ENCODE measurements at places on chromosomes 6 and 20.

DNA sequence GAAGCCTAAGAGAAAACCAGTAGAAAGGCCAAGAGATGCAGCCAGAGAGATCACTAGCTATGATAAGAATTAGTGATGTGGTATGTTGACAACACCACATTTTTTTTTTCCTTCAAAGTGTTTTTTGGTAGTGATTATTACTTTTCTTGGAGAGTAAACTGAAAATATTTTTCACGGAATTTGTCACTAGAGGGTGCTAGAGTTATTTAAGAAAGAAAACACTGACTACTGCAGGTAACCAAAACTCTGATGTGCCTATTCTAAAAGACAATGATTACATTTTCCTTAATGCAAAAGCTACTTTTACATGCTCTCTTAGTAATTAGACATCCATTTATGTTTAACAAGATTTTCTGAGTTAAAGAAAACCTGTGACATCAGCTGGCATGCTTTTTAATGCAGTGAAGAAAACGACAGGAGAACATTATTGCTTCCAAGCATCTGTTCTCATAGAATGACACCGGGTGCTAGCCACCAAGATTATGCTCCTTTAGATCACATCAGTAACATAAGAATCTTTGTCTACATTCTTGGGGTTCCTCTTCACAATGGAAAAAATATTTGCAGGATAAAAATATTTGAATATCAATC is 28.8 kb downstream of the RWDD2A start:
- peak; percentile 67 for DNase-seq

- DNase-seq, result no peak
Observed at GRCh38 chr6:87487555-87487954, 14.8 kb downstream of the SLC35A1 start.

- no peak for DNase-seq
Observed at GRCh38 chr6:44311304-44311703, 1.8 kb downstream of the AARS2 start.

GRCh38 chr6:107330168-107330567 is 129.2 kb downstream of the PDSS2 start:
- no peak for DNase-seq

DNA sequence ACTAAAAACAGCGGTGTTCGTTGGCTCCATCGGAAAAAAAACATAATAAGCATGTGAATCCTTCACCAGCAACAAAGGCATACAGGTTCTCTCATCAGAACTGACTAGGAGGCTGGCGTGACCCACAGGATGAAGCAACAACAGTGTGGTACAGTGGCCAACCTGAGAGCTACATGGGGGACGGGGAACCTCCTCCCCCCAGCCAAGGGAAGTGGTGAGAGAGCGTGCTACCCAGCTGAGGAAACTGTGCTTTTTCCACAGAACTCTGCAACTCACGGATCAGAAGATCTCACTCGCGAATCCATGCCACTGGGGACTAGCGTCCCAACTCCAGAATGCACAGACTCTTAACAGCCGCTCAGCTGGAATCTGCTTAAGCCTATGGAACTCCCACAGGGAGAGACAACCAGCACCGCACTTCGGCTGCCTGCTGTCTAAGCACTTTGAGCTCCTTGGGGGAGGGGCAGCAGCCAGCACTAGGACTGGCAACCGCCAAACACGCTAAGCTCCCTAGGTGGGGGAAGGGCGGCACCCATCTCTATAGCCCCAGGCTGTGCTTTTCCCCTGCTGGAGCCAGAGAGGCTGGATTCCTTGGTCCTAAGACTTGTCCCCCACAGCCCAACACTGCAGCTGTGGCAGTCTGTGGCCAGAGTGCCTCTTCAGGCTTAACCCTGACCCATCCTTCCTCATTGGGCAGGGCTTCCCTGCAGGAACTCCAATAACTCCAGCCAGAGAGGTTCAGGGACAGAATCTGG is 538.3 kb upstream of the BTBD3 start:
- DNase-seq, result peak; percentile 47

- DNase-seq, result no peak
Observed at GRCh38 chr6:148842296-148843019, 95.6 kb downstream of the UST start.

DNA sequence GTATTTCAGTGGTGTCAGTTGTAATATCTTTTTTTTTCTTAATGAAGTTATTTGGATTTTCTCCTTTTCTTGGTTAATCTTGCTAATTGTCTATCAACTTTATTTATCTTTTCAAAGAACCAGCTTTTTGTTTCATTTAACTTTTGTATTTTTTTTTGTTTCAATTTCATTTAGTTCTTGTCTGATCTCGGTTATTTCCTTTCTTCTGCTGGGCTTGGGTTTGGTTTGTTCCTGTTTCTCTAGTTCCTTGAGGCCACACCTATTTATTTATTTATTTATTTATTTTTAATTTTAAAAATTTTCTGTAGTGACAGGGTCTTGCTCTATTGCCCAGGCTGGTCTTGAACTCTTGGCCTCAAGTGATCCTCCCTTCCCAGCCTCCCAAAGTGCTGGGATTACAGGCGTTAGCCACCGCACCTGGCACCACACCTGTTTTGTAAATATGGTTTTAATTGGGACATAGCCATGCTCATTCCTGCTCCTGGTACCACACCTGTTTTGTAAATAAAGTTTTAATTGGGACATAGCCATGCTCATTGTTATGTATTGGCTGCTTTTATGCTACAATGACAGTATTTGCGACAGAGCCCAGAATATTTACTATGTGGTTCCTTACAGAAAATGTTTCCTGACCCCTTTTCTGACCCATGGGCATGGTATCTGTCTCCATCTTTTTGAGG is 22.2 kb downstream of the KDM1B start:
- DNase-seq, result no peak

DNA sequence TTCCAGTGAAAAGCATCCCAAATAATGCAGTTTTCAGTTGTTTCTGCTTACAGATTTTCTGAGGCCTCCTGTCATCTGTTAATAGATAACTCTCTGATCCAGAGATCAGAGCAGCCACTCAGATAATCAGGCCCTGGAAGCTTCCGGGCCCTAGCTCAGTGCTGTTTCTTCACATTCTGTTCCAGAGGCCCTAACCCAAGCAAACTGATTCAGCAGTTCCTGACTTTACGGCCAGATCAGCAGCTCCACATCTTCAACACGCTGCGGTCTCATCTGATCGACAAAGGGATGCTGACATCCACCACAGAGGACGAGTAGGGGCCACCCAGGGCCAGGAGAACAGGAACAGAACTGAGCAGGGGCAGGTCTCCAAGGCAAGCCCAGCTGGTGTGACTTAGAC is 63.1 kb downstream of the CDS2 start:
- no peak for DNase-seq

- DNase-seq, result peak; percentile 85
Observed at GRCh38 chr6:136604928-136605510, 54.8 kb upstream of the MAP7 start.

DNA sequence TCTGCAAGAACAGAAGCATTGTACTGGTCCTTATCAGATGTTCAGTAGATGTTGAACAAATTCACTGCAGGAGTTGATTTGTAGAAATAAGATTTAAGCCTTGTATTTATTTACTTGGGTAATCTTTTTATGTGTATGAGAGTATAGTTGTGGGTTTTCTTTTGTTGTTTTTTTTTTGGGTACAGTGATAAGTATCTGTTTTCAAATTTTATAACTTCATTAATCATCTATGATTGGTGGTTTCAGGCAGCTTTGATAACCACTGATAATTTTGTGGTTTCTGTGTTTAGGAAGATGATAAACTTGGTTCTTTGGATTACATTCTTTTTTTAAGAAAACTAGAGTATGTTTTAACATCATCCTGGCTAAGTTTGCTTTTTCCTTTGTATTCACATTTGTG is 2.8 kb downstream of the AFDN start:
- DNase-seq, result peak; percentile 41

DNA sequence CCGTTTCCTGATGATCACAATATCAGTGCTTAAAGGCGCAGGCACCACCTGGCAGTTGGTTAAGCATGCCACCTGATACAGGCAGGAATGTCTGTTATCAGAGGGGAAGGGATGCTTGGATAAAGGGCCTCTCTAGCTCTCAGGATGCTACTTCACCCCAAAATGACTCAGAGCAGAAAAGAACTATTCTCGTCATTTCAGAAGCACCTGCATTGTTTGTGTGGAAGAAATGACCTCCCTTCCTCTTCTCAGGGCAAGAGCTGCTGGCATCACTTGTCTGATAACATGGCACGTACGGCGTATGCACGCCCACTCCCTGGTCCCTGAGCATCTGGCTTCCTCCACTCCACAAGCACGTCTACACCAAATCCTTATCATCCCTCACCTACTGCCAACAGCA is 47.3 kb downstream of the ATP9A start:
- DNase-seq, result no peak

DNA sequence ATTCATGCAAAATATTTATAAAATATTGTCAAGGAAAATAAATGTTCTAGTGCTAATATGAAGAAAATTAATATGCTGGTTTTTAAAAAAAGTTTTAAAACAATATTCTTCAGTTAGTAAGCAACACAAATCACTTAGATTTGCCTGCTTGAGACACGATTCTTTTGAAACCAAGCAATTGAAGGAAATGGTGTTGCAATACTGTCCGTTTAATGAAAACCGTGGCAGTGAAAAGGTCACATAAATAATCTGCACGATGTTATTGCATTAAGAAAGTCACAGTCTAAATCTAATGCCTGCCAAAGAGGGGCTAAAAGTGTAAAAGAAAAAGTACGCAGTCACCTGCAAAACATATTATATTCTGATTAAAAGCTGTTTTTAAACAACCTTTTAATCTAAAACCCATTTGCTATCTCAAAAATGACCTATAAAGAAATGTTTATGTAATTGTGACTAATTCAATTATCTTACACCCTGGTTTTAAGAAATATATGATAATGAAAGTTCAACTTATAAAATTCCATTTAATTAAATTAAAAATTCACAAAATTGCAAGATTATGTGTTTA is 143.0 kb downstream of the GMDS start:
- peak; percentile 25 for DNase-seq

Data from fibroblast of villous mesenchyme (primary cell).